ENCODE measurements at places on chromosomes 5 and 9.
A peak's percentile ranks its signal among the peaks of the same experiment; 100 is the strongest.

DNA sequence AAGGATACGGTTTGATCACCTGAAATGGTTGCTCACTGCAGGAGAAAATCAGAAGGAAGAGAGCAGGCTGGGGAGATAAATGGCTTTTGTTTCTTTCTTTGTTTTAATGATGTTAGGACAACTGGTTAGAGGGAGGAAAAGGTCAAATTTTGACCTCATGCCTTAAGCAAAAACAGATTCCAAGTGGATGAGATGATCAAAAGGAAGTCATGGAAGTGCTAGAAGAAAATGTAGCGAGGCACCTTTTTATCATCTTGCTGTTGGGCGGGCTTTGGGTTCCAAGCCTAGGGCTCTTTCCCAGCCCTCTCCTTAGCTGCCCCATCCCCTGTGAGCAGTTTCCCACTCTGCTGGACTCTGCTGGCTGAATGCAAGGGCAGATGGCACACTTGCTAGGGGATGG is 127.9 kb downstream of the ADAMTS2 start:
- DNase-seq: no peak

- DNase-seq: no peak
Observed at GRCh38 chr5:53820119-53820801, 259.8 kb downstream of the NDUFS4 start.

DNA sequence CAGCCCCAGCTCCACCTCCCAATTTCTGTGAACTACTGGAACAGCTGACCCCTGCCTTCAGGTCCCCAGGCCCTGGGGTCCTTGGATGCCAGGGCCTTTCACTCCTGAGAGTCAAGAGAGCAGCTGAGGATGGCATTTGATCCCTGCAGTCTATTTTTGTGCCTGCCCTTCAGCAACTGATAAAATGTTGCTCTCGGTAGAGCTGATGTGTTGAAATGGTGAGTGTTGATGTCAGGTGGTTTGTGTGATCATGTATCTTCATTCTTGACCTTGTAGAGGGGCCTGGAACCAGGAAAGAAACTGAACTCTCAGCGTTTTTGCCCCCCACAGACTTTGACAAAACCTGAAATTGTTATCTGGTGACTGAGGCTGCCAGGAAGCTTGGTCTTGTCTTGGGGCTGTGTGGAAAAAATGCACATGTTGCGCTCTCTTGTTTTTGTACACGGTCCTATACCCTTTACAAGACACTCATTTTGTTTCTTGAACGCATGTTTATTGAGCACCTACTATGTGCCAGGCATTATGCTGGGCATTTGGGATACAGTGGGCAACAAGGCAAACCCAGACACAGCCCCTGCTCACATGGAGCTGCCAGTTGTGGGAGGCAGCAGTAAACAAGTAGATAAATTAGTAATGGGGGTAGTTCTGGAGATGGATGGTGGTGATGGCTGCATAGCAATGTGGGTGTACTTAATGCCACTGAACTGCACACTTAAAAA is 78.3 kb downstream of the PPARGC1B start:
- DNase-seq: no peak

DNA sequence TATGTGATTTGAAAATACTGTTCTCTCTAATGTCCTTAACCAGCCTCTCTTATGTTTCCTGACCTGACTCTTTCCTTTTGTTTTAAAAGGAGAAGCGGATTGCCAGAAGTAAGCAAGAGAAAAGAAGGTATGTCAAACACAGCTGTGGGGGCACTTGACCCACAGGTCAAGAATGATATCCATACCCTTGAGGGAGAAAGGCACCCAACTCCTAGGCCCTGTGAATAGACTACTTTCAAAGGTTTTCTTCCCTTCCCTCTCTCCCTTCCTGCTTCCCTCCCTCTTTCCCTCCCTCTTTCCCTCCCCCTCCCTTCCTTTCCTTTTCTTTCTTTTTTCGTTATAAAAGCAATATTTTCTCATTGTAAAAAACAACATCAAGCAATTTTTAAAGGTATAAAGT is 306.8 kb downstream of the TRPM3 start:
- DNase-seq: no peak

- no peak for DNase-seq
Observed at GRCh38 chr5:5089895-5090649, 50.1 kb upstream of the ADAMTS16 start.

DNA sequence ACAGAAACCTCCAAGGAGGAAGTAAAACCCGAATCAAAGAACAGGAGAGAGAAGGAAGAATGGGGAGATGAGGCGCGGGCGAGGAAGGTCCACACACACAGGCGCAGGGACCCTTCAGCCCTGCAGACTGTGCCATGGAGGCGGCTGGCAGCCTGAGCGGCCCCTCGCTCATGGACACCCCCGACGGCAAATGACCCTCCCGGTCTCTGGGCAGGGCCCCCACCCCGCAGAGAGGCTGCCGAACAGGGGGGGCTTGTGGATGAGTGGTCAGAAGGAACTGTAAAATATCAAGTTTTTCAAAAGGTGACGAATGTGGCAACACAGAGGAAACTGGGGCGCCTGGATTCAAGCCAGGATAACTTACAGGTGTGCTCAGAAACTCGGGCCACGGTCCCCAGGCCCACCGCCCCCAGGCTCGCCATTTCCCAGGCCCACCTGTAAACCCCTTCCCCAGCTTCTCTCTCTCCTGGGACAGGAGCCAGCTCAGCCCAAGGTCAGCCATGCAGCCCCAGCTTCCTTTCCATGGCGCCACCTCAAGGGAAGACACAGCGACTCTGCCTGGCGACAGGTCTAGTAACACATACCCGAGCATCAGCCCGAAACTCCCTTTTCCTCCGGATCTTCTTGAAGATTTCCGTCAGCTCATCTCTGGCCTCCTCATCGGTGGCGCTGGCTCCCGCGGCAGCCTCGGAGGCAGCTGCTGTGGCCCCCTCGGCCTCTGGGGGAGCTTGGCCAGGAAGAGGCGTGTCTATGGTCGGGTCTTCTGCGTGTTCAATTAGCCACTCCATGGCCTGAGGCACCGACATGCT is 16.5 kb downstream of the UBAC1 start:
- no peak for DNase-seq

DNA sequence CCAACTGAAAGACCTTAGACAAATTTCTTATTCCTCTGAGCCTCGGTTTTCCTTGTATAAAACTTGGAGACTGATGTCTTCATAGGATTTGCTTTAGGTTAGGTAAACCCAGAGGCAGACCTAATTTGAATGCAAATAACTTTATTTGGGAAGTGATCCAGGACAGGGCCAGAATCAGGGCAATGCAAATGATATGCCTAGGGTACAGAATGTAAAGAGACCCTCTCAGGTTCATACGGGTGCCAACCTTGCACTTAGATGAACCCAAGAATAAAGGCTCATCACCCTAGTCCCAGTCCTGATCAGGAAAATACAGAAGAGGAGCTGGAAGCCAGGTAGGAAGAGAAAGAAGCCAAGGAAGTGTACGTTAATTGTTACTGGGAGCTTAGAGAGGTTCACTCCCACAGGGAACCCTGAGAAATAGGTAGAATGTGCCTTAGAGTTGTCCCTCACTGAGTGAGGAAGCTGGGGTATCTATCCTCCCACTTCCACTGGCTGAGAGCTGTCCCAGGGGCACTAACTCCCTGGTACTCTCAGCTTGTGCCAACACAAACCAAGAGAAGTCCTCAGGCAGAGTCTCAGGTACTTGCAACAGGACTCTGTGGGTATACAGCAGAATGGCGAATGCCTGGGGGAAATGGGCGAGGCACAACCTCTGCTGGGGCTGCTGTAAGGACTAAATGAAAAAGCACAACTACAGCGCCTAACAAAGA is 3.1 kb upstream of the HK3 start:
- DNase-seq: no peak

DNA sequence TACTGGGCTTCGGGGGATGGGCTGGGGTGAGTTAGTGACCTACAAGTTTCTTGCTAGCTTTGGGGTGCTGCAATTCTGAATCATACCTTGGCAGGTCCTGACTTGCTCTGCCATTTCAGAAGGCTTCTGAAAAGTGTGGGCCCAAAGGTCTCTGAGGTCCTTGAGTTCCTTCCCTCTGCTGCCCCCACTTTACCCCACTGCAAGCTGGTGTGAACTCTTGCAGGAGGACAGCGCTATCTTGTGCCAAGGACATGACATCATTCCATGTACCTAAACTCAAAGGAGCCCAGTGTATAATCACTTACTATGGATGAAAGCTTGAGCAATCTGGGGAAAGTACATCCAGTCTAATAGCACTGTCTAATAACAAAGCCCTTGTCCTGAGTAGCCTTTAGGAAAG is 157.4 kb downstream of the RMI1 start:
- no peak for DNase-seq

DNA sequence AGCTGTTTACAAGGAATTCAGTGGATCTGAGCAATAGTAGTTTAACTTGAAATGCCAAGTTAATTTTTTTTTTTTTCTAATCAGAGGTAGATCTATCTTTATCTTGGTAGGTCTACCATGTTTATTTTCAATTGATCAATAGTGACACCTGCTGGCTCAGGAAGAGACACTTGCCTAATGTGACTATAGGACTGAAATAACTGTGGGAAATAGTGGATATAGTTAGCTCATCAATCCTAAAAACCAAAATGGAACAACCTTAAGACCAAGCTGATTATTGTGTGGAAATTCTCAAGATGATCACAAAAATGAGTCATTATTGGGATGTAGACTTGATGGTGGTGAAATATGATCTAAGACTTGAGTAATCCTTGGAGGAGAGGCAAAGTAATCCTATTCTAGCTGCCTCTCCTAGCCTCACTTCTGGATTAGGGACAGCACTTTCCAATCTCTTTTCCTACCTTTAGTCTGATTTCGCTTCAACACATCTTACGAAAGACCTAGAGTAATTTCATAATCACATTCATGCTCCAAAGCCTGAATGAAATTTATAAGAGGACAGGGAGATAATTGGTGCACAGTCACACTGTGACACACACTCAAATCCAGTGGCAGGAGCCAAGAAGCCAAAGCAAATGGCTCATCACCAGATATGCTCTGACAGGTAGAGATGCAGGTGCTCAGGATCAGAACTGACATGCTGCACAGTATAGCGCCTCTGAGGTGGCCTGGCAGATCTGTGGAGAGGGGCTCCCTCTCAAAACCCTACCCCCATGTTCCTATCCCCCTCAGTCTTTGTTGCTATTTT is 156.3 kb downstream of the HMHB1 start:
- no peak for DNase-seq

- DNase-seq: peak; percentile 21
Observed at GRCh38 chr5:163564321-163564938, 59.0 kb downstream of the MAT2B start.

DNA sequence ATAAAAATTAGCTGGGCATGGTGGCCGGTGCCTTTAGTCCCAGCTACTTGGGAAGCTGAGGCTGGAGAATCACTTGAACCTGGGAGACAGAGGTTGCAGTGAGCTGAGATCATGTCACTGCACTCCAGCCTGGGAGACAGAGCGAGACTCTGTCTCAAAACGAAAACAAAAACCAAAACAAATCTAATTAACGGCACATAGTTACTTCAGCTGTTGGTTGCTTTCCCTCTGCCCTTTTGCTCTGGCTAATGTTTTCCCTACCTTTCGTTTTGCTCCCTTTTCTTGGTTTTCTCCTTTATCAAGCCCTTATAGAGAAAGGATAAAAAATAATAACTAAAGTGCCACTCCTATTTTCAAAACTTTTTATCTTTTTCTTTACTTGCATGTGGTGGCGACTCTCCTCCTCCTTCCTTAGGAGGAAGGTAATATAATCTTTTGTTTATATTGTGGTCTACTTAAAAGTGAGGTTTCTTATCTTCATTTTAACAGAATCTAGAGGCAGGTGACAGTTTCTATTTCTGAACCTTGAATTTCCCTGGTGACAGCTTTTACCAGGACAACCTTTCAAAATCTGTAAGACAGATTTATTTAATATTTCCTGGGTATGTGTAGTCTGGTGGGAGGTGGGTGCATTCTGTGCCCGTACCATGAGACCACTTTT is 125.4 kb downstream of the ARHGEF28 start:
- DNase-seq: no peak

GRCh38 chr9:135402048-135402738 is 77.4 kb upstream of the PPP1R26 start:
- DNase-seq: no peak

GRCh38 chr5:88661806-88662207 is 221.2 kb downstream of the MEF2C start:
- no peak for DNase-seq

DNA sequence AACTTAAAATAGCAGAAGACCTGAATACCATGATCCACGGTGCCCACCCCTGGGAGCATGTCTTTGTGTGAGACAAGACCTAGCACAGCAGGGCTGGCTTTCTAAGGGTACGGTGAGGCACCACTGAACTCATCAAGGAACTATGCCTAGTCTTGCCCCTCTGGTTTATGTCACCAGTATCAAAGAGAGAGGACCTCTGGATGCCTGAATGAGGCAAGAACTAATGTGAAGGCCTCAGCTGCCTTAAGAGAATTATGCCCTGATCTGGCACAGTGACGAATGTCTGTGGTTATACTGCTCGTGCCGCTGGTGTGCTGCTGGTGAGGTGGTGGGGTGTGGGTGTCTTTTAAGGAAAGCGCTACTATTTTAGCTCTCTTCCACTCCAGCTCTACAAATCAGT is 23.0 kb downstream of the NREP start:
- DNase-seq: no peak

- DNase-seq: no peak
Observed at GRCh38 chr9:91426123-91426745, 2.6 kb upstream of the NFIL3 start.

DNA sequence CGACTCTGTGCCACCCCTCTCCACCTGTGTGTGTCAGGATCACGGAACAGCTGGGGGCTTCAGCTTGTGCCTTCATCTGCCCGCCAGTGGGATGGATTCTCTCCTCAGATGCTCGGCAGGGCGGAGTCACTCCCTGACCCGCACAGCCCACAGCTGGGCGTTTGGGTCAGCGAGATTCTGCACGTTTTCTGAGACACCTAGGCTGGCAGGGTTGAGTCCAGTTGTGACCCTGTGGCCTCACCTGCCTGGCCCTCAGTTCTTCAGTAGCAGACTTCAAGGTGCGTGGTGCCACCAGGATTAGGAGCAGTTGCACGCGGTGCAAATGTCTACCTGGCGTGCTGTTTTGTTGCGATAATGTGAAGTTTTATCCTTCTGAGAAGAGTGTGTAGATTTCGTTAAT is 5.0 kb downstream of the NDUFS6 start:
- no peak for DNase-seq

DNA sequence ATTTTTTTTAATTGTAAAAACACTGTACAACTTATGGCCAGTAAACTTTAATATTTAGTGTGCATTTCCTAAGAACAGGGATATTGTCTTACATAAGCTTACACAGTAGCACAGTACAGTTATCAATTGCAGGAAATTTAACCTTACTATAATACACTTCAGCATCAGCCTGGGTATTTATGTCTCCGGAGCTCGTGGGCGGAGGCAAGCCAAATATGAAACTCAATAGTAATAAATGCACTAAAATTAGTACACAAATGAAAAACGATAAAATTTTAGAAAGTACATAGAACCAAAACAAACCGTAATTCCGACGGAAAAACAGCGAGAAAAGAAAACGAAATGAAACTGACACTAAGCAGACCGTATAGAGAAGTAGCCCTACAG is 91.2 kb downstream of the ANXA2R start:
- DNase-seq: no peak

Data from stimulated activated CD8-positive, alpha-beta memory T cell treated with anti-CD3 and anti-CD28 coated beads, Interleukin-12 subunit alpha, Interleukin-12 subunit beta, amount 100 ng/mL, for 4 hours (primary cell).